ENCODE measurements at places on chromosomes 3 and 15.
A peak's percentile ranks its signal among the peaks of the same experiment; 100 is the strongest.

GRCh38 chr3:9111866-9112265 lies 137.6 kb downstream of the SRGAP3 start:
- peak; percentile 34 for DNase-seq

DNA sequence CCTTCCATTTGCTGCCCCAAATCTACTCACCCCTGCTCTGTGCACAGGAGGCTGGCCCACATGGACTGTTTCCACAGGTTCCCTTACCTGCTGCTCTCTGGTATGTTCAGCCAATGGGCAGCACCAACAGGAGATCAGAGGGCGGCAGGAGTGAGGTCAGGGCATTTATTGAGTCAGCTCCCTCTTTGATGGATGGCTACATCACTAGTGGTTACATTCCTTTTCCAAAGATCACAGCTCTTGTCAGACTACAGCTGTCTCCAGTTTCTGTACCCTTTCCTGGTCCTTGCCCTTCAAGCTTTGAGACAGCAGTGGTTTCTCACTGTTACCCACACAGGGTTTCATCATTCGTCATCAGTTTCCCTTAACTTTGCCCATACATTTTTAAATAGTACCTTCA lies 325.1 kb downstream of the SUCLG2 start:
- DNase-seq, result no peak

DNA sequence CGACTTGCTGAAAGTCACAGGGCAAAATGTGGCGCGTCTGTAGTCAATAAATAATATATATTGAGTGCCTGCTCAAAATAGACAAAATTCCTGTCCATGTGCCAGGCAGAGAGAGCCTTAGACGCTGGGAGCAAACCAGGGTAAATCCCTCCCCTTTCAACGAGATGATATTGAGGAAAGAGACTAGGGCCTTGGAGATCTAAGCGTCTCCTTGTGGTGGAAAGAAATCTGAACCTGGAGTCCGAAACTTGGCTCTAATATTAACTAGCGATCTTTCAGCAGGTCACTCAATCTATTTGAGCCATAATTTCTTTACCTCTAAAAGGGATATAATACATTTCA lies 348 bp upstream of the DPP8 start:
- DNase-seq, result no peak

- peak; percentile 86 for DNase-seq
Observed at GRCh38 chr3:120093119-120093910, 932 bp downstream of the GSK3B start.

GRCh38 chr15:77387365-77388105 lies 32.4 kb downstream of the PEAK1 start:
- peak; percentile 18 for DNase-seq

DNA sequence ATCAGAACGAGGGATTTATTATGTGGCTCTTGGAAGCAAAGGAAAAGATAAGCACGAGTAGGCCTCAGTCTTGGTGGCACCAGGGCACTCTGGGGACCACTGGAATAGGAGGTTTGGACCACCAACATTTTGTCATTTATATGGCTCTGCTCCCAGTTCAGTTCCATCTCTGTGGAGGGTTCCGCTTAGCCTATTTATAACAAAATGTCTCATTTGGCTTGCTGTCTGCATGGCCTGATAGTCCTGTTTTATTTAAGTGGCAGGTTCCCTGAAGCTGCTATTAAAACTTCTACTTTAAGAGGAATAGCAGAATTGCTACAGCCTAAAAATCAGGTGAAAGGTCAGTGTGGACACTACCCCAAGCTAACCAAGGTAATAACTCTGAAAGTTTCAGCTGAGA lies 27.2 kb downstream of the MAP2K5 start:
- DNase-seq, result no peak

DNA sequence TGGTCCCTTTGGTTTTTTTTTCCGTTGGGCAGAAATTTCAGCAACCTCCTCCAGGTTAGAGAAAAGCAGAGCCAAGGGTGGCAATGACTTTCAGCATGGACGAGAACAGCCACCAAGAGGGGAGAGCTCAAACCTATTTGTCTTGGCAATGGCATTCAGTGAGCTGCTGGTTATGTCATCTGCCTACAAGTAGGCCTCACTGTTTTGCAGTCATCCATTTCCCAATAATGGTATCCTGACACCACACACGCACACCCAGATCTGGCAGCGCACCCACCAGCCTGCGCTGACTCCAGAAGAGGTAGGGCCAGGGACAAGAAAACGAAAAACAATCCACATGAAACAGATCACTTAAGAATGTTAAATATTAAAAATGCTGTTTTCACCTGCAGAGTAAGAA lies 92.3 kb downstream of the MAGI1 start:
- peak; percentile 63 for DNase-seq

- peak; percentile 85 for DNase-seq
Observed at GRCh38 chr3:100087198-100087597, 27.1 kb downstream of the FILIP1L start.

DNA sequence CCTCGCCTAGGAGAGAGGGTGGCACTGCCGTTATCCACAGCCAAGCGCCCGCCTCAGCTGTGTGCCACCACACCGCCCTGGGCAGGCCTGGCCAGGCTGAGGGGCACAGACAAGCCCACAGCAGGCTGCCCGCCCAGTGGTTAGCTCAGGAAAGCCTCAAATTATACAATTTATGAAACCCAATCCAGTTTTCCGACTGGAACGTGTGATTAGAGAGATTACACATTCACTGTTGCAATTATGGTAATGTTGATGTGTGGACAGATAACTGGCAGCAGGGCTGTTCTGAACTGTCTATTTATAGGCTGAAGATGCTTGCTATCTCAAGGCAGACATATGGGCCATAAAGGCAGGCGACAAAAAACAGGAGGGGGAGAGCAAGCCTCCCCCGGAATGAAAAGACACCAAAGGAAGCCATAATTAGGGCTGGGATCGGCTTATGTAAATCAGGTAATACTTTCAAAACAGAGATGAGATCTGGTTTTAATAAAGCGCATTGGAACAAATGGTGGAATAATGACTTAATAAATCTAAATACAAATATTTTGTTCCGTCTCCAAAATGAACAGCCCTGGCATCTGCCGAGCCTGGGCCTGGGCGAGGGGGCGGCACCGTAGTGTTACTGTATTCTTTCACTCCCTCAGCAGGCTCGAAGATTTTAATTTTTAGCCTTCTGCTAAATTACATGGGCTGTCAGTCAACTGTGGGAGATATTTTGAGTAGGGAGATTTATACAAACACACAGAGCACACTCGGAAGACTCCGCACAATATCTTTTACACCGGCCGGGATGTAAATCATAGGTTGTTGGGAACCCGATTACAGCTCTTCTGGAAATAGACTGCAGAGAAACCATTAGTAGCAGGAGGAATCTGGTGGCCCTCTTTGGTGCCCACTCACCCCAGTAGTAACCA lies 103.1 kb upstream of the TLE3 start:
- DNase-seq, result peak; percentile 49

GRCh38 chr3:17915341-17915740 lies 172.9 kb upstream of the TBC1D5 start:
- peak; percentile 7 for DNase-seq

- no peak for DNase-seq
Observed at GRCh38 chr3:87796843-87797185, 262.0 kb downstream of the CGGBP1 start.

DNA sequence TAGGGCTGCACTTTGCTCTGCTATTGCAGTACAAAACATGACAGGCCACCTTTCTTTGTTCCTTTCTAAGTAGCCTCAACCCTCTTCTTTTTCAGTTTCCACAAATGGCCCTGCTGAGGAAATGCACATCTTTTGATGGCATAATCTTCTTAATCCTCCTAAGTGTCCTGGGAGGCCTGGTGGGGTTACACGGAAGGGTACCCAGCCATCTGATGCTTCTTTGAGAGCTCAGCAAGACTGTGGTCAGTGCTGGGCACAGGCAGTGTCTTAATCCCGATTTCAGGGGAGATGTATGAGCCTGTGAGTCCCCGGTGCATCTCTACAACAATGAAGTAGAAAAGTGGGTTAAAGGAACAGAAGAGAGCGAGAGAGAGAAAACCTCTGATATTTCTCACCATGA lies 404.8 kb downstream of the GRM7 start:
- no peak for DNase-seq

GRCh38 chr3:64213224-64213878 lies 11.9 kb downstream of the PRICKLE2 start:
- no peak for DNase-seq

DNA sequence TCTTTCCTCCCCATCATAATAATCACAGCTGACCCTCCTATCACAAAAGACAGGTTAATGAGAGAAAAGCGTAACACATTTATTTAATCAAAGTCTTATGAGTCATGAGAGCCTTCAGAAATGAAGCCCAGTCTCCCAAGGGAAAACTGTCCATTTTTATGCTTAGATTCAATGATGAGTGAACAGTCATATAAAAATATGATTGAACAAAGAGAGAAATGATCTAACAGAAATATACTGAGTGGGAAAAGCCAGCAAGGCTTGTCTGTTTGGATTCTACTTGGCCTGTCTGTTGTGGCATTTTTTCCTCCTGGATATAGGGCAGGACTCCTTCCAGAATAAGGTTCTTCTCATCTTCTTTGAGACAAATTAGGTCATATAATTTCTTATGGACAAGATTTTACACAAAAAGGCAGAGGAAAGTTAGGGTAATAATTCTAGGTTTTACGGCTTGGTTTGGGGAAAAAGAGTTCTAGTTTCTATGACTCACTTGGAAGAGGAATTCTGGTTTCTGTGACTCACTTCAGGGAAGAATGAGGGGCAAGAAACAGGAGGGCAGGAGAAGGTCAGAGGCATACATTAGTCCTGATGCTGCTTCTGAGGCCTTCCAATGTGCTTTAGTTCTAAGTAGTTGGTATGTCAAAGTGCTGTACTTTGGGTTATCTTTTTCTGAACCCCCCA lies 534.2 kb downstream of the ZIC1 start:
- DNase-seq, result peak; percentile 89

DNA sequence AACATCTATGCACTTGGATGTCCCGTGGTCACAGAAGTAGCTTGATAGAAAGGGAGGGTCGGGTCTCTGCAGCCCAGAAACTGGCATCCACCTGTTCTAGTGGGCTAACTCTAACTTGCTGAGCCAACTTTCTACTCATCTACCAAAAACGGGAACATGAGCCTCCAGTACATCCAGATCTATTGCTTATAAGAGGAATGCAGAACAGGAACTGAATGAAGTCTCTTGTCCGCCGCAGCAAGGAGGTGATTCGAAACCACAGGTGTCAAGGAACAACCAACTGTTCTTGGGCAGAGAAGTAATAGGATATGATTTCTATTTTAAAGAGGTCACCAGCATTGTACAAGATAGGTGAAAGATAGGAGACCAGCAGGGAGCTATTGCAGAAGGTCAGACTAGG lies 17.9 kb downstream of the TERC start:
- DNase-seq, result no peak

DNA sequence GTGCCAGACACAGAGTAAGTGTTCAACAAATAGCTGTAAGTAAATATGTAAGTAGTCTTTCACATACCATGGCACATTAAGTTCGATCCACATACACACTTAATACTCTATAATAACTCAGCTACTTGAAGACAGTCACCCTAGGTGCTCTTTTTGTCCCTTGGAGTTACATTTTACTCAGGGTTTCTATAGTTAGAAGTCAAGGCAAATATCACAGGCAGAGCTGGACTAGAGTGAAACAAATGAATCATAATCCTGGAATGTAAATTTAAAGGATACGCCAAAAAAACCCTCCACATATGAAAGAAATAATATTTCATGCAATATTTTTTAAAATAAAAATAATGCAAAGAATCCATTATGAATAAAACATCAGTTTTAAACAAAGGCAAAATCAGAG lies 461.8 kb downstream of the MAGI1 start:
- peak; percentile 18 for DNase-seq

DNA sequence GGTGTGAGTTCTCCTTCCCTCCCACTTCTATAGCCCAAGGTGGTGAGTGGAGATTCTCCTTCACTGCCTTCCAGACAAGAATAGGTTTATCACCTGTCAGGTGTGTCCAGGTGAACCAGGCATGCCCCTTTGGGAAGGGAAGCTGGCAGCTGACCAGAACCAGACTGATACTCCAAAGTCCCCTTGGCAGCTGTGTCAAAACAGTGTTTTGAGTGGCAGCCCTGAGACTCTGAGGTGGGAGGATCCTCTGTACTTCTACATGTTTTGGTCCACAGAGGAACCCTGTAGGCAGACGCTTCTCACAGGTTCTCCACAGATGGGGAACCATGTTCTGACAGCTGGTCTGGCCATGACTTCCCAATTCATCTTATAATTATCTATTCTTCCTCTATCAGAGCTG lies 30.1 kb downstream of the ISL2 start:
- no peak for DNase-seq

- no peak for DNase-seq
Observed at GRCh38 chr3:126358816-126359181, 1.6 kb upstream of the KLF15 start.

DNA sequence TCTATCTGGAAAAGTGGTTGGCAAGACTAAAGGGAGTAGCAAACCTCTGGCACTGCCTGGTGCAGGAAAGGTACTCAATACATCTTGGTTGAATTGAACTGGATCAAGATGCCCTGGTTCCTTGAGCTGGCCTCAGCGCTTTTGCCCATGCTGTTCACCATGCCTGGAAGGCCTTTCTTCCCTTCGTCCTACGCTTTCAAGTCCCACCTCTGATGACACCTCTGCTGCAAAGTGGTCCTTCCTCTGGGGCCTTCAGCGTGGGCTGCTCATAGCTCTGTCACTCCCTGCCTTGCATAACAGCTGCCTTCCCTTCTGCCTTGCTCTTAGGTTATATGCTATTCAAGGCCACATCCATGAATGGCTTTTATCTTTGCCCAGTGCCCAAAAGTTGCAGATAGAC lies 23.0 kb downstream of the ITGA11 start:
- DNase-seq, result no peak

GRCh38 chr15:40582726-40583246 lies 11.3 kb upstream of the KNL1 start:
- peak; percentile 57 for DNase-seq

- DNase-seq, result peak; percentile 58
Observed at GRCh38 chr3:29906906-29907305, 626.0 kb downstream of the RBMS3 start.

DNA sequence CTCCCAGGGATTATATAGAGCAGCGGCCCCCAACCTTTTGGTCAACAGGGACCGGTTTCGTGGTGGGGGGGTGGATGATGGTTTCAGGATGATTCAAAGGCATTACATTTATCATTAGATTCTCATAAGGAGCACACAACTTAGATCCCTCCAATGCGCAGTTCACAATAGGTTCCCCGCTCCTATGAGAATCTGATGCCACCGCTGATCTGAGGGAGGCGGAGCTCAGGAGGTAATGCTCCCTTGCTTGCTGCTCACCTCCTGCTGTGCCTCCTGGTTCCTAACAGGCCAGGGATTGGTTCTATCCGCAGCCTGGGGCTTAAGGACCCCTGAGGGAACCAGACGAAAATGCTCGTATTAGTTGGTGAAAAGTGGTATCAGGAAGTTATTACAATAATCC lies 1.3 kb upstream of the HACD2 start:
- DNase-seq, result peak; percentile 31

Data from AG10803 (cell line).